D721Med (cell line): ENCODE measurements at places on chromosomes 3 and 15.

DNA sequence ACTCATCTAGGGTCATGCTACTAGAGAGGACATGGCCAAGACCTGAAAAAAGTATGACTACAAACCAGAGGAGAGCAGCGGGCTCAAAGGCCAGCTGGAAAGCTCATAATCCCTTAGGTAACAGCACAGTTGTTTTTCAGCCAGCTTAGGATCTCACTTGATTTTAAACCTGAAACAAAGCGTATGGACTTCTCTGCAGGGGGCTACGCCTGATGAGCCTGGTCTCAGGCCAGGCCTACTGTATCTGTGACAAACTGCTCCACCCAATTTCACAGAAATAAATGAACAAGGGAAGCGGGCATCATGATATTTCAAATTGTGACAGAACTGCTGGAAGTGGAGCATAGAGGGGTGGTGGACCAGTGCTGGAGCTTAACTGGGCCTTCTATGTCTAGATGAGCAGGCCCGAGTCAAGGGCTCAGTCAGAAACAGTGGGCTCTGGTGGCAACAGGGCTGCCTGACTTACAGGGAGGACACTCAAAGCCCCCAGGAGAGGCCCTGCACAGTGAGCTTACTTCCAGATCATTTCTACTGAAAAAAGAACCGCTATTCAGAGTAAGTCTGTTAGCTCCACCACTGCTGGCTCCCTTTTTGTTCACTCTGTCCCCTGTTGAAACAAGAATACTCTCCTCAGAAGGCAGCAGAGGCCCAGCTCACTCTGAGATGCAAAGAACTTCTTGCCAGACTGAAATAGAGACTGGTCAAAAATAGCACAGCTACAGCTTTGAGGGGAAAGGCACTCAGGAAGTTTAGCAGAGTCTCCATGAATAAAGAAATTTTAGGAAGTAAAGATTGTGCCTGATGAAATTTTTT, 47.0 kb downstream of the LRIG1 start:
- DNase-seq = no peak

GRCh38 chr3:28476194-28476593, 127.6 kb upstream of the AZI2 start:
- peak; percentile 13 for DNase-seq

DNA sequence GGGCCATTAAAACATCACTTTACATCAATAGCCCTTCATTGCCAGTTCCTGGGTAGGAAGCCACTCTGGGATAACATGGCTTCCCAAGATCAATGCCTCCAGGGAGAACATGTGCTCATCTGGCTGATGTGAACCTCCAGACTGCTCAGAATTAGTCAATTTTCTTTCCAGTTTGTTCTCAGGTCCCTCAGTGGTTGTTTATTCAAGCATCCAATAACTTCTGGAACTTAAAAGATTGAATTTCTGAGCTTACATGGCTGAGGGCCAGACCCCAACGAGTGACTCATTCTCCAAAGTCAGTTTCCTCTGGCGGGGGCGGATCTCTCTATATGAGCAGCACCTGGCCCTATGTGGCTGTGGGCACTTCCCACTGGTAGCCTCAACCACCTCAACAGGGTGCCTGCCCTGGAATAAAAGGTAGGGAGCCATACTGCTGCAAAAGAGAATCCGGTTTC, 34.0 kb downstream of the LYZL4 start:
- no peak for DNase-seq

DNA sequence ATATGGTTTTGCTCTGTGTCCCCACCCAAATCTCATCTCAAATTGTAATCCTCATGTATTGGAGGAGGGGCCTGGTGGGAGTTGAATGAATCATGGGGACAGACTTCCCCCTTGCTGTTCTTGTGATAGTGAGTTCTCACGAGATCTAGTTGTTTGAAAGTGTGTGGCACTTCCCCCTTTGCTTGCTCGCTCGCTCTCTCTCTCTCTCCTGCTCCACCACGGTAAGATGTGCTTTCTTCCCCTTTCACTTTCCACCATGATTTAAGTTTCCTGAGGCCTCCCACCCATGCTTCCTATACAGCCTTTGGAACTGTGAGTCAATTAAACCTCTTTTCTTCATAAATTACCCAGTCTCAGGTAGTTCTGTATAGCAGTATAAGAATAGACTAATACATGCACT, 60.7 kb downstream of the GSK3B start:
- no peak for DNase-seq

GRCh38 chr3:8658306-8659212, 14.0 kb upstream of the SSUH2 start:
- DNase-seq = no peak

DNA sequence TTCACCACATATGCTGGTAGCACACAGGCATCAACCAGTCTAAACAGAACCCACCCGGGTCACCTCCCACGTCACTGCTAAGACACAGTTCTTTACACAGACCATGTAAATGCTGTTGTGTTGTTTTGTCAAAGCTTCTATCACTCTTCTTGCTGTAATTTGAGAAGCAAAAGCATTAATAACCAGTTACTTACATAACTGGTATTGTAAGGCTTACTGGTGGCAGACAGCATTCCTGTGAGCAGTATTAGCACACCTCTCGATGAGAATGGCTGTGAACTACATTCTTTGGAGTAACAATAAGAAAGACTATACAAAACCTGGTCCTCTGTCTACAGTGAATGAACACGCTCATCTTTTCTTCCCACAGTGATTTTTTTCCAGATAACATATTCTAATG, 479.2 kb downstream of the LPP start:
- DNase-seq = no peak

DNA sequence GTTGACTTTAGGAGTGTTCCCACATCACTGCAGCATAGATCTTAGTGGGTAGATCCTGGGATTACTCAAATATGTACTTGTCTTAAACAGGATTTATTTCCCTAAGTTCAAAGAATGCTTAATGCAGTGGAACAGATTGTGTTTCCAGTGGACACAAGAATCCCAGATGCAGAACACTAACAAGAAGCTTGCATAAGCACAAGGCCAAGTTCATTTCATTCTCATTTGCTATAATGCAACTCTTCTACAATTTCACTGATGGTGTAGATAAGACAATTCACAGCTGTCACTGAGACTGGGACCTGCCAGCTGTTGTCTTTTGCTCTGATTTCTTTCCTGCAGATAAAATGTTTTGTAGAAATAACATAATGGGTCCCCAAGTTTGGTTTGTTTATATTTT, 225.6 kb downstream of the NFKBIZ start:
- no peak for DNase-seq

DNA sequence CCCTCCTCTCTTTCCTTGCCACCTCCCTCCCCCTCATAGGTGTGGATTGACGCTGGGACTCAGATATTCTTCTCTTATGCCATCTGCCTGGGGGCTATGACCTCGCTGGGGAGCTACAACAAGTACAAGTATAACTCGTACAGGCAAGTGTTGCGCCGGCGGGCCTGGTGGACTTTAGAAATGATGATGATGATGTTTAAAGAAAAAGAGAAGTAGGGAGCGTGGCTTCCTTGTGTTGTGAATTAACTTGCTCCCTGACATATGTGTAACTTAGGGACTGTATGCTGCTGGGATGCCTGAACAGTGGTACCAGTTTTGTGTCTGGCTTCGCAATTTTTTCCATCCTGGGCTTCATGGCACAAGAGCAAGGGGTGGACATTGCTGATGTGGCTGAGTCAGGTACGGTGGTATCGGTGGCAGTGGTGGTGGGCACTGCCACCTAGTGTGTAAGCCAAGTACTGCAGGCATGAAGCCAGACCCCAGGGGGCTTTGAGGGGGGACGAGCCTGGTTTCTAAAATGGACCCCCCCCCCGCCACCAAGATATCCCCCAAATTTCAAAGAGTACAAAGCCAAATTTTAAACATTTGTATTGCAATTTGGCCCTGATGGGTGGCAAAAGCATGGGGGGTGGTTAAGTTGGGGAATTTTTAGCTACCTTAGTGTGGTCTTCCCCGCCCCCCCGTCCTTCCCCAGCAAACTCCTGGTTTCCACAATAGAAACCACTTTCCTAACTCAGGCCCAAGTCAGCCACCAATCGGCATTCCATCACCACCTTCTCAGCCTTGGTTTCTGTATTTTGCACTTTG, 65.6 kb downstream of the SLC6A6 start:
- DNase-seq = peak; percentile 75

GRCh38 chr3:169524131-169524530, 139.4 kb downstream of the MECOM start:
- no peak for DNase-seq

- no peak for DNase-seq
Measured at GRCh38 chr3:146472611-146473010, 3.2 kb upstream of the PLSCR2 start.

DNA sequence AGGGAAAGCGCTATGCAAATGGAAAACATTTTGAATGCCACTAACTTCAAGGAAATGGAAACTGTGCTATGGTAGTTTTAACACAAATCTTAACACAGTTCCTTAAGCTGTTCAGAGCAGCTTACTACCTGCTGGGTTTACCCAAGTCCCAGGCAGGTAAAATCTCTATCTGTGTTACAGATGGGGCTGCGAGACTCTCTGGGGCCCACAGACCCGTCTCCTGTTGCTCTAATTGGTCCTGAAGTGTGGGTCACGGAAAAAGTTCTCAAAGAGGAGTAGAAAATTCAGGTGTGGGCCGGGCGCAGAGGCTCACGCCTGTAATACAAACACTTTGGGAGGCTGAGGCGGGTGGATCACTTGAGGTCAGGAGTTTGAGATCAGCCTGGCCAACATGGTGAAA, 16.9 kb upstream of the ZFYVE19 start:
- DNase-seq = no peak

GRCh38 chr15:69830876-69831275, 266.8 kb downstream of the TLE3 start:
- no peak for DNase-seq
